ENCODE measurements at places on chromosomes 6 and 20.

DNA sequence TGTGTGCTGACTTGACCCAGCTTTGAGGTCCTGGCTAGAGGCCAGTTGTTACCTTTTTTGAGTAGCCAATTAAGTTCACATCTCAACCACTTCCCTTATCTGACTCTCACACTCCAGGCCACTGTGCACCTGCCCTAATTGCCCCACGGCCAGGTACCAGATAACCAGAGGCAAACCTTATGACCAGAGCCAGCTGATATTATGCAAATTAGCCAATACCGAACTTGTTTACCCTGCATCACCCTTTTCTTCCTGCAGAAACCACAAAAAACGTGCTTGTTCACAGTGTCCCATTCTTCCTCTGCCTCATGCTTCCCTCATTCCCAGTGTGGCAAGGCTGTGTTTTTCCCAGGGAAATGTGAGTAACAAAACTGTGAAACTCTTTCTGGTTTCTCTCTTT is 89.3 kb downstream of the HTR1B start:
- no peak for DNase-seq

GRCh38 chr6:36928547-36928918 is 26.0 kb upstream of the PI16 start:
- no peak for DNase-seq

GRCh38 chr6:106966229-106966628 is 8.3 kb downstream of the CD24 start:
- peak; percentile 67 for DNase-seq

- peak; percentile 41 for DNase-seq
These were observed 251.6 kb downstream of the PHF3 start for GRCh38 chr6:63887002-63887751.

- no peak for DNase-seq
These were observed 17.9 kb downstream of the BPHL start for GRCh38 chr6:3136292-3137011.

DNA sequence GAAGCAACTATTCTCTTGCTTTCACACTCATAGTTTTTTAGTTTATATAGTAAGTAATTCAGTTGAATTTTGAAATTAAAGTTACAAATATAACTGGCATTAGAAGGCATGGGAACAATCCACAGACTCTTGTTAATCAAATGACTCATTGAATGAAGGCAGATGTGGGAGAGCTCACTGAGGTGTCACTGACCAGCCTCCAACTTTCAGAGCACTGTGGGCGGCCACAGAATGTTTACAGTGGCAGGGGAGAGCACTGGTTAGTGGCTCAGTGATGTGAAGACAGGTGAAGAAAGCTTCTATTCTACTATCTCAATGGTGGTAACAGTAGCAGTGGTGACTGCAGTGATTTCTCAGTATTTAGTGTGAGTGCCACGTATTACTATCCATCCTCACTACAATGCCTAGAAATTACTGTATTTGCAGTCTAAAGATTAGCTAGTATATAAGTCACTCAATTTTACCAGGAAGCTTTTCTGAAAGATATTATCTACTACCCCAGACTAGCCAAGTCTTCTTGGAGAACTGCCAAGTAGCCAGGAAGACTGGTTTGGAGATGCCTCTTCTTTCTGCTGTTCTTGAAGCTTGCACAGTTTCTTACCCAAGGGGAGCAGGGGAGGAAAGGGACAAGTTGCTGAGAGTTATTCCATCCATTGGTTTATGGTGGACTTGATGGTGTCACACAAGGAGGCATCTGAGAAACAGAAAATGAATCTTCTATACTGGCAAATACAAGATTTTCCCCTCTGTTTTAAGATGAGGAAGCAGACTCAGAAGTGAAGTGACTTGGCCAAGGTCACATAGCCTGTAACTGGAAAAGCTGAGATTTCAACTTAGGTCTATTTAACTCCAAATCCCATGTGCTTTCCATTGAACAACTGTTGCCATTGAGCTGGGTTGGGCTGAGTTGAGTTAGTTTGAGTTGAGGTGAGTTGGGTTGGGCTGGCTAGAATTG is 231.2 kb downstream of the ANKRD60 start:
- no peak for DNase-seq

GRCh38 chr20:62780696-62781095 is 15.6 kb upstream of the MRGBP start:
- no peak for DNase-seq

- DNase-seq: no peak
These were observed 103.6 kb downstream of the COL21A1 start for GRCh38 chr6:56143796-56144195.

DNA sequence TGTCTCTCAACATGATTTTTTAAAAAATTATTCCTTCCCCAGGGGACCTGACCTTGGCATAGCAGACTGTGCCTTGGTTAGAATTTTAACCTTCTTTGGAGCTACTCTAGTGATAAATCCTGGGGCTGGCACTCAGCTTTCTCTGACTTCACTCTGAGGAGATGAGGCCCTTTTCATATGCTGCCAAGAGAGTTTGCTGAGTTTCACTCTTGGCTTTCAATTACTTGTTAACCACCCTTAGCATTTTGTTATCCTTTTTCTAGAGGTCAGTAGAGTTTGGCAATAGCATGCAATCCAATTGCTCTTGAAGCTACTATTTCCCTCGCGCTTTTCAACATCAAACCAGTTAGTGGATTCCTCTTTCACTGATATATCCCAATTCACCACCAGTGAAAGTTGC is 920.3 kb downstream of the EYS start:
- no peak for DNase-seq

DNA sequence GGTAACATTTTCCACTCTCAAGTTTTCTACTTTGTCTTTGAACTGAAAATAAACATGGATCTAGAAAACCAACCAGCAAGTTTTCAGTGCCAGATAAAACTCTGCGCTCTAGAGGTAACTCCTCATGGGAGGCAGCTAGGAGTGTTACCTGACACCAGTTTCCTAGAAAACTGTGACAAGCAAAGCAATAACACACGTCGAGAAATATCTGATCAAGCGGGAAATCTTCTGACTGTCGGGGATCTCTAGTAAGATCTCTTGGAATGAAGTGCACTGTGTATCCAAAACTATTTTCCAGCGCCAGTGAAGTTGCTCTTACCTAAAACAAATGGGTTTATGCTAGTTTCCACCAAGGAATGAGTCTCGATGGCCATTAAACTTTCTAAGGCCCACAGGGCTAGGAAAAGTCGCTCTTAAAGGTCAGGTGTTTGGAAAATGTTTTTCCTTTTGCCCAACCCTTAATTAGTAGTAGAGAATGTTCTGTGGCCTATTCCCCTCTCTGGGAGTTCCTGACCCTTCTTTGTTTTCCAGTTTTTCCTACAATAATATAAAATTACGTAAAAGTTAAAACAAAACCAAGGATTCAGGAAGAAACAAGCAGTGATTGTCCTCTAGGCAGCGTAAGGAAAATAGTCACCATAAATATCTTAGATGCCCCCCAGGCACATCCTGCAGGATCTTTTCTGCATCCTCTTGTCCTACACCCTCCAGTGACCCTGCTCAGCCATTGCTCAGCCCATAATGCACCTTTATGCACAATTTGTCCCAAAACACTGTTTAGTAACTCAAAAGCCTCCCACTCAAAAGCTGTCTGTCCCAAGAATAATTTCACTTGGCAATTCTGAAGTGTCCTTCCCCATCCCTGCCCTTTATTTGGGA is 137.7 kb upstream of the AKAP12 start:
- DNase-seq: no peak

DNA sequence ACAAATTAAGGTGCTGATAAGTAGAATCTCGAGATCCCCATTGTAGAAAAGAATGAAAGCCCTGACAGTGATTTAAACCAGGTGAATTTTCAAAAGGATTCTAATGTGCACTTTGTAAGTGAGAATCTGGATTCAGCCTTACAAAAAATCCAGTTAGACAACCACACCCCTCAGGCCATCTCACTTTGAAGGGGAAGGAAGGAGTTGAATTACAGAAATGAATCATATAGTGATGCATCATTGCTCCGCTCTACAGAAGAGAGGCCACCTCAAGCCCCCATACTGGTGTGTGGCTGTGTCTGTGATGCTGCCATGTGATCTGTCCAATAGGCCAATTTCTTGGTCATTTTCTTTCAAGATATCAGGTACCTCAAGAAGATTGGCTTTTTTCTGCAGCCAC is 85.5 kb upstream of the NT5E start:
- DNase-seq: no peak

- DNase-seq: peak; percentile 94
These were observed 496 bp downstream of the TMEM242 start for GRCh38 chr6:157322792-157323254.

- DNase-seq: no peak
These were observed 5.5 kb downstream of the GRIK2 start for GRCh38 chr6:101398716-101399615.

- DNase-seq: no peak
These were observed 210.5 kb upstream of the RSPO3 start for GRCh38 chr6:126907996-126908395.
